T-helper 2 cell treated with Interferon-gamma antibody and Interleukin-4, amounts not matched to agents 5 μg/mL and 100 μg/mL, for 36 hours (primary cell): ENCODE measurements at places on chromosomes 2 and 18.

GRCh38 chr2:45131587-45131986, 122.3 kb upstream of the SIX2 start:
- no peak for DNase-seq

- DNase-seq = no peak
Measured at GRCh38 chr2:74702001-74702715, 48.1 kb downstream of the SEMA4F start.

- DNase-seq = no peak
Measured at GRCh38 chr2:23651187-23652080, 266.5 kb downstream of the KLHL29 start.

DNA sequence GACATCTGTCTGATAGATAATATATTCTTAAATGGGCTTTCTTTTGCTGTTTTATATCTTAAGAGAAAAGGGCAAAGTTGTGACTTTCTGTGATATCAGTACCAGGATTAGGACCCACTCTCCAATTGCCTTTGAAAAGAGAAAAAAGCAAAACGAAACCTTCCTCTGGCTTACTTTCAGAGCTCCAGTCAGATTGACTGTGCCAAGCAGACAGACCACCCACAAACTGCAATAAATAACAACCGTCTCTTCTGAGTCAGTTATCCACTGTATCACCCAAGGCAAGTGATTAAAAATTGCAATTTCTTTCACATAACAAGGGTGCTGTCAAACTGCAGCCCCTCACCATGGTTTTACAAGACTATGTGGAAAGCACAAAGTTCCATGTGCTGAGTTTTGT, 230.5 kb upstream of the SETBP1 start:
- DNase-seq = no peak

GRCh38 chr2:171266102-171266501, 105.4 kb upstream of the TLK1 start:
- DNase-seq = no peak

DNA sequence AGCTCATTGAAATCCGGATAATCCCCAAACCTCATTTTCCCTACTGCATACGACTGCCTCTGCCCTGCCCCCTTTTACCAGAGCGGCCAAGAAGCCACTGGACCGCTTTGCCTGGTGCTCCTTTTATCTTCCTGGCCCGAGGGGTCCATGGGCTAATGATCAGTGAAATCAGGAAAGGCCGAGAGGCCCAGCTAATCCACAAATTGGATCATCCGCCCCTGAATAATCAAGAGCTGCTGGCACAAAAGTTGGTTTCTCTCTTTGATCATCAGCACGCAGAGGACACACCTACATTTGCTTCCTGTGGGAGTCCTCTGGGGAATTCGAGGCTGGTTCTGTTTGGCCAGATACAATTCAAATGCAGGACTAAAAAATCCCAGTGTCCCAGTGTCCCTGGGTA, 144.5 kb downstream of the INSIG2 start:
- no peak for DNase-seq

DNA sequence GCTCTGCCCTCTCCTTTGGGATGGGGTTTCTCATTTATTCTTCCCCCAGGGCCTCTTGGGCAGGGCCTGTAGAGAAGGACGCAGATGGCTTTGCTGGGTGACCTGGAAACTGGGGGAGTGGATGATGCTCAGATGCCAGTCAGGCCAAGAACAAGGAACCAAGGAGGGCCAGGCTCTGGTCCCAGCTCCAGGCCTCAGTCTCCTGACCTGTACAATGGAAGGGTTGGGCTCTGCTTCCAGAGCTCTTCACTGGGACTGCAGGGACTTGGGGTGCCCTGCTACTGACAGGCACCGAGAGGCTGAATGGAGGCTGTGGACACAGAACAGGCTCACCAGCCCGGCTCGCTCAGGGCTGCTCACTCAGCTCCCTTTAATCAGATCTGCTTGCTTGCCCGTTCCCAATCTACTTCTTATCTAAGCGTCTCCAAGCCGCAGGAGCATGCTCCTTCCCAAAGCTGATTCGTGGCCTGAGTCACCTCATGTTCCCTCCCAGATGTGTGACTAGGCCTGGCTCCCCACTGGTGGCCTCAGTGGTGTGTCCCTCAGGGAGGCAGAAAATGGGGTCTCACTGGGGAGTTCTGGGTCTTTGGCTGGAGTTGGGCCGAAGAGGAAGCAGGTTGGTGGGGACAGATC, 82.6 kb upstream of the ODC1 start:
- DNase-seq = no peak

DNA sequence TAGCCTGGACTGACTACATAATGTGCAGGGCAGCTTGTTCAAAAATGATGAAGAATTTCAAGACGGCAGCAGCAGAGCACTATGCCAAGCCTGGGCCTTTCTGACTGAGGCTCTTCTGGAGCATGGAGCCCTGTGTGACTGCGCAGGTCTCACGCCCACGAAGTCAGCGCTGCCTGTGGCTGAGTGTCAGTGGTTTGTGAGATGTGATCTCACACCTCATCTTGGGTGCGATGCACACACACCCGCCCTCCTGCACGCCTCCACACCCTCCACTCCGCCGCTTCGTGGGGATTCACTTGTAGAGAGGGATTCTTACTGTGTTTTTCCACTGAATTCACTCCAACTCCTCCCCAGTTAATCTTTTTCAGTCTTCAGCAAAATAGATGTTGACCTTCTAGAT, 103.9 kb downstream of the VIT start:
- DNase-seq = peak; percentile 70

- DNase-seq = no peak
Measured at GRCh38 chr2:170264522-170264860, 86.5 kb downstream of the MYO3B start.

GRCh38 chr2:173394091-173394974, 39.7 kb downstream of the CDCA7 start:
- no peak for DNase-seq

DNA sequence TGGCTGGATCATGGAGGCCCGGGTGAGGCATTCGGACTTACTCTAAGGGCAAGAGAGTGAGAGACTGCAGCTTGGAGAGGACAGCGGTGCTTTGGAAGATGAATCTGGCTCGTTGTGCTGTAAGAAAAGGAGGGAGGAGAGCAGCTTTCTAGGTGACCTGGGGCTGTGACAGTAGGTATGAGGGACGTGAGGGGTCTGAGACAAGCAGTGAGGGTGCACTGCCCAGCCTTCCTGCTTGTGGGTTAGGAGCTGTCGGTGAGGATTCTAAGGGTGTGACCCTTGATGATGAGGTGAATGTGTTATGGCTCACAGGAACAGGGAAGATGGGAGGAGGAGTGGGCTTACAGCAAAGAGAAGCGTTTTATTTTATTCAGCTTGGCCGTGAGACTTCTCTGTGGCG, 27.1 kb upstream of the RHOB start:
- DNase-seq = no peak

DNA sequence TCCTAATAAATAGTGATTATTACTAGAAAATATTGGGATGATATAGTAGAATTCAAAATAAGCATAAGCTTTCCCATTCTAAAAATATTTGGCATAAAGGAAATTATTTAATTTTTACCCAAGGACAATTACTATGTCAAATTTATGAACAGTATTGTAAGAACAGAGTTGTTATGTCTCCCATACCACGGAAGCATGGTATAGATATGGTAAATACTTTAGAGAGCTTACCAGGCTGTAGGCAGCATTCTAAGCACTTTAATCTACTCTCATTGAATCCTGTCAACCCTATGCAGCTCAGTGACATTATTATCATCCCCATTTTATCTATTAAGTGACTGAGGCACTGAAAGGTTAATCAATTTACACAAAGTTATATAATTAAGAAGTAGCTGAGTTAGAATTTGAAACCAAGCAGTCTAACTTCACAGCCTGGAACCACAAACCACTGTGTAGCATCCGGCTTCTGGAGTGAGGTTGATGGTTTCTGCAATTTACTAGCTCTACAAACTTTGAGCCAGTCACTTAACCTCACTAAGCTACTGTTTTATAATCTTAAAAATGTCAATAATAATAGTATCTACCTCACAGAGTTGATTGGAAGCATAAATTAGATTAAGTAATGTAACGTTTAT, 323.7 kb downstream of the ARHGAP15 start:
- no peak for DNase-seq

DNA sequence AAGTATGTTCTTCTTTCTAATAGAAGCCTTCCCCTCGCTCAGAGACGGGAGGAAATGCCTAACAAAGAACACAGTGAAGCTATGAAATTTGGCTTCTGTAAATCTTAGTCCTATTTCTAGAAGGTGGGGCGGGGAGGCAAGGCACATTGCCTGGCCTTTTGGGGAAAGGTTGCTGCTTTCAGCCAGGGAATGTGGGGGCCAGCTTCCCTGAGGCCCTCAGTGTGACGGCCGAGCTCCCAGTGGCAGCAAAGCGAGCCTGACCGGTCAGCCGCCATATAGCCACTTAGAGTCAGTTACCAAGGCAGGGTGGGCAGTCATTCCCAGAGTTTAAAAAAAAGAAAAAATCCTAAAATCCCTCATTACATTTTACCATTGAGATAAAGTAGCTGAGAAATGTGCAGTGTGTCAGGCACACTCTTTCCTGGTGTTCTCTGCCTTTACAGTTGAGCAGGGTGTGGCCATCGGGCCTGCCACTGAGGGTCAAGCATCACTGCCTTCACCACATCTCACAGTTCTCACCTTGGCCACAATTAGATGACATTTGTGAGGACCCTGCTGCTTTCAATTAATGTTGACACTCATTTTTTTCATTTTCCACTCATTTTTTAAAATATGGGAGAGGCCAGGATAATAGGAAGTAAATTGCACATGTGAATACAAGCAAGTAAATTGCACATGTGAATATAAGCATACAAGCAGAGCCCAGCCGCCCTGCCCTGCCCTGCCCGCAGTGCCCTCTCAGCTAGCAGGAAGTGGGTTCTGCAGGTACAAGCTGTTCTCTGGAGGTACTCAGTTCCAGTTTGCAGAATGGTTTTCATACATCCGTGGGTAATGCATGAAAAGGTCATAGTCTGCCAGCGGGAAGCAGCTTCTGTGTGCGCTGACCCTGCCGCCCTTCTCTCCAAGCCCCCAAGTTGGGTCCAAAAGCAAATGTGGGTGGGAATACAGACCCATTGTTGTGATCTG, 76.9 kb downstream of the WDSUB1 start:
- DNase-seq = no peak

- DNase-seq = no peak
Measured at GRCh38 chr18:61076986-61077385, 256.2 kb upstream of the CDH20 start.

GRCh38 chr2:127599211-127599610, 46.7 kb upstream of the GPR17 start:
- no peak for DNase-seq

DNA sequence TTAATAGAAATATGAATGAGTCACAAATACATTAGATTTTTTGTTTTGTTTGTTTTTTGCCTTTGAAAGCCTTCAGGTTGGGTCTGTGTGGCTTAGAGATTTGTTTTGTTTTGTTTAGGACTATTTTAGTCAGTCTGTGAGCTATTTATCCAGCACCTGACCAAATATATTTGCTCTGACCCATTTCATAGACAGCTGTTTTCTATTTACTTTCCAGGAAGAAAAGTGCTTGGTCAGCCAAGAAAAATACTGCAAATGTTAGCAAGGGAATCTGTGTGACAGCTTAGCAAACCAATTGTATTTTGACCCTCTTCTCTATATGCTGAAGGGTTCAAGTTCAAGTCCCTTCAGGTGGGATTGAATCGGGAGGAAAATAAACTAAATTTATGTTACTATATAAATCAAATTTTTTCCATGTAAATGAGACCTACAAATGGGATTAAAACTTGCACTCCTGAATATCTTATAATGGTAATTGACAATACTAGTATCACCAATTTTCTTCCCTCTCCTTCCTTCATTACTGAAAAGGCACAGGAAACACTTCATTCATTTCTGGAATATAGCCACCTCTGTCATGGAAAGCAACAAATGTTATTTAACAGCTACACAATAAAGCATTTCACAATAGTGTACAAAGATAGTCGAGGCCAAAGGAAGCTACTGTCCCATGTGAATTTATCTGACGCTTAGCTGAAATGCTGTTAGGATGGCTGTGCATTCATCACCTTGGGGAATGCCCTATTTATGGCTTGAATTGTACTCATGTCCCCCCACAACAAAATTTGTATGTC, 23.1 kb upstream of the KLF7 start:
- DNase-seq = no peak

GRCh38 chr2:185291035-185291647, 447.5 kb upstream of the FSIP2 start:
- no peak for DNase-seq

DNA sequence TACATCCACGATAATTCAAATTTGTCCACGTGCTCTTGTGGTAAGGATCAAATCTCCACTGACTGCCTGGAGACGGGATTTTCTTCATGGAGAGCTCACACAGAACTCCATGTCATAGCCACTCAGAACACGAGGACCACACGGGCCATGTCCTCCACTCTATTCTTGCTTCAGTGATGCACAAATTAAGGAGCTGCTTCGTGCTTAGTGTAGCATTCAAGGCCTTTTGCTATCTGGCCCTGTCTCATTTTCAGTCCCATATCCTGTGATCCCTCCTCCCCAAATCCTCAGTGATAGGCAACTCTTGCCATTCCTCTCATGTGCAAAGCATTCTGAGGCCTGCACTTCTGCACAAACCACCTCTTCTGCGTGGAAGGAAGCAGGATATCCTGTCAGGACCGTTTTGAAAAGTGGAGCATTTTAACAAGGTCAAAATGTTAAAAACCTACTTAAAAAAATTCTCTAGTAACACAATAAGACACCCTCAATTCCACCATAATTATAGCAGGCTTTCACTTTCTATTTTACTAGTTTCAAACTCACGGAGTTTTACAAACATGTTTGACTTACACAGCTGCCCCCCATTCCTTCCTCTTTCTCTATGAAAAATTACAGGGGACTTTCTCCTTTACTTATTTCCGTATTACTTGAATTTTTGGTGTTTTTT, 35.2 kb downstream of the ST3GAL5 start:
- DNase-seq = peak; percentile 24

GRCh38 chr2:59932341-59932740, 621.1 kb downstream of the BCL11A start:
- no peak for DNase-seq

GRCh38 chr2:159185401-159186130, 100.9 kb downstream of the WDSUB1 start:
- DNase-seq = no peak

DNA sequence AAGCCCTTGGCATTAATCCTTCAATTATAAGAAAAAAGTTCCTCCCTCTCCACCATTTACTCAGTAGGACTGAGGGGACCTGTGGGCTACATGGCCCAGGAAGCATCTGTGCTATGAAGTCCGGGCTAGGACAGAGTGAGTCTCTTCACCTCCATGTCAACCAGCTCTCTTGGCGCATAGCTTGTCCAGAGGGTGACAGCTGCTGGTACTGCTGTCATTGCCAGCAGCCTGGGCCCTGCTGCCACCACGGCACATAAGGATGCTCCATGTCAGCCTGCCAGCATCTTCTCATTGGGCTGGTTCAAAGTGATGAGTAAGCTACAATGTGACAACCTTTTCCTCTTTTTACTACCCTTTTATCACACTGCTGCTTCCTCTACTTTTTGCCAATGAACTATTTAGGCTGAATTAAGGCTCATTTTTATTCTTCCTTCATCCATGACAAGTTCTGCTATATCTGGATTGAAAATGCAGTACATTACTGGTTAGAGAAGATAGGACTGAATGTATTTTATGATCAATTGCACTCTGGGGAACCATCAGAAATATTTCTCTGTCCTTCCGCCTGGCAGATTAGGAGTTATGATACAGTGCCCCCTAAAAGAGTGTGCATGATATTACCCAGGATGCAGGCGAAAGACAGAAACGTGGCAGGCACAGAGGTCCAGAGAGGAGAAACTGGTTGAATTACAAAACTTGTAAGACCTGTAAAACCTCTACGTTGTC, 258.9 kb upstream of the TNP1 start:
- no peak for DNase-seq
